ENCODE measurements at places on chromosomes 11 and 22. TPM values are rescaled to one million over a fixed set of nuclear protein-coding genes. Genes with fewer than 3 reads are reported as not detected.

JAML gene
- total RNA-seq: 8.0 TPM

CHRDL2 gene
- 3.1 TPM for total RNA-seq

SOX6 gene
- 22.9 TPM for total RNA-seq

TRIM22 gene
- 23.1 TPM for total RNA-seq

ISX gene
- total RNA-seq: not detected

SESN3 gene
- 11.9 TPM for total RNA-seq

PNPLA3 gene
- 1.0 TPM for total RNA-seq

GRM5 gene
- not detected for total RNA-seq

PKNOX2 gene
- total RNA-seq: 20.2 TPM

SERPING1 gene
- total RNA-seq: 181 TPM

OR8A1 gene
- total RNA-seq: not detected

GAB4 gene
- total RNA-seq: not detected

C22orf15 gene
- not detected for total RNA-seq

VWCE gene
- total RNA-seq: 0.97 TPM

CCDC116 gene
- total RNA-seq: not detected

CASP12 gene
- 0.45 TPM for total RNA-seq

OR6A2 gene
- total RNA-seq: 0.06 TPM

OR5M3 gene
- not detected for total RNA-seq

CELF1 gene
- total RNA-seq: 70.7 TPM

RAB39A gene
- total RNA-seq: 0.86 TPM

NCR3LG1 gene
- total RNA-seq: 2.3 TPM

ADAMTS15 gene
- total RNA-seq: 30.2 TPM

LIF gene
- total RNA-seq: 0.09 TPM

HOATZ gene
- not detected for total RNA-seq

CARS1 gene
- total RNA-seq: 14.4 TPM

PARVB gene
- 85.9 TPM for total RNA-seq

MYBPC3 gene
- total RNA-seq: 1,924 TPM

VSIG2 gene
- 1.0 TPM for total RNA-seq

MRPL49 gene
- 31.1 TPM for total RNA-seq

TRMU gene
- total RNA-seq: 33.9 TPM

APLNR gene
- 18.0 TPM for total RNA-seq

BTG4 gene
- total RNA-seq: not detected

DTX4 gene
- total RNA-seq: 1.6 TPM

TPBGL gene
- not detected for total RNA-seq

APOBEC3C gene
- total RNA-seq: 25.4 TPM

NUCB2 gene
- total RNA-seq: 124 TPM

HBG2 gene
- total RNA-seq: 0.44 TPM

MS4A6E gene
- total RNA-seq: not detected

CARNS1 gene
- 23.6 TPM for total RNA-seq

KCNJ4 gene
- total RNA-seq: 40.5 TPM

RFPL3 gene
- total RNA-seq: not detected

CCDC81 gene
- total RNA-seq: 0.29 TPM

GPR83 gene
- 0.19 TPM for total RNA-seq

NXPE1 gene
- not detected for total RNA-seq

OR52H1 gene
- not detected for total RNA-seq

SMTNL1 gene
- not detected for total RNA-seq

OR52A1 gene
- total RNA-seq: not detected

ACRV1 gene
- not detected for total RNA-seq
